ENCODE measurements at places on chromosomes 5 and 9. TPM values are rescaled to one million over a fixed set of nuclear protein-coding genes. Genes with fewer than 3 reads are reported as not detected.
A peak's percentile ranks its signal among the peaks of the same experiment; 100 is the strongest.

- DNase-seq = no peak
Observed at GRCh38 chr9:13189362-13189761, 90.1 kb downstream of the MPDZ start.

GRCh38 chr5:10546186-10546585 is 17.7 kb upstream of the ANKRD33B start:
- no peak for DNase-seq

GRCh38 chr5:72645064-72645846 is 138.0 kb upstream of the ZNF366 start:
- DNase-seq = no peak

DNA sequence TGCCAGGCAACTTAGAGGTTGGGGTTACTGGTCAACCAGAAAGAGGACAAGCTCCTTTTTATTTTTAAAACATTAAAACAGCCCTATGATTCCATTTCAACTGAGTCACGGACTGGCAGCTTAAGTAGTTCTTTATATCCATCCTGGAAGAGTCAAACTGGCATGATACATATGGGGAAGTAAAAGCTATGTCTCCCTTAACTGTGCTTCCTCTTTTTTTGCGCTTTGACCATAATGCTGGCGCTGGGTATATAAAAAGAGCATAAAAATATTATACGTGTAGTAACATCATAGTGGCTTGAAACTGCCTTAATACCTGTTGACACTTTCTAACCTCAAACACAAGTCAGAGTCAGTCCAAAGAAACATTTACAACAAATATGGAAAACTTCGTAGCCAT is 274.4 kb downstream of the CSNK1G3 start:
- no peak for DNase-seq

DNA sequence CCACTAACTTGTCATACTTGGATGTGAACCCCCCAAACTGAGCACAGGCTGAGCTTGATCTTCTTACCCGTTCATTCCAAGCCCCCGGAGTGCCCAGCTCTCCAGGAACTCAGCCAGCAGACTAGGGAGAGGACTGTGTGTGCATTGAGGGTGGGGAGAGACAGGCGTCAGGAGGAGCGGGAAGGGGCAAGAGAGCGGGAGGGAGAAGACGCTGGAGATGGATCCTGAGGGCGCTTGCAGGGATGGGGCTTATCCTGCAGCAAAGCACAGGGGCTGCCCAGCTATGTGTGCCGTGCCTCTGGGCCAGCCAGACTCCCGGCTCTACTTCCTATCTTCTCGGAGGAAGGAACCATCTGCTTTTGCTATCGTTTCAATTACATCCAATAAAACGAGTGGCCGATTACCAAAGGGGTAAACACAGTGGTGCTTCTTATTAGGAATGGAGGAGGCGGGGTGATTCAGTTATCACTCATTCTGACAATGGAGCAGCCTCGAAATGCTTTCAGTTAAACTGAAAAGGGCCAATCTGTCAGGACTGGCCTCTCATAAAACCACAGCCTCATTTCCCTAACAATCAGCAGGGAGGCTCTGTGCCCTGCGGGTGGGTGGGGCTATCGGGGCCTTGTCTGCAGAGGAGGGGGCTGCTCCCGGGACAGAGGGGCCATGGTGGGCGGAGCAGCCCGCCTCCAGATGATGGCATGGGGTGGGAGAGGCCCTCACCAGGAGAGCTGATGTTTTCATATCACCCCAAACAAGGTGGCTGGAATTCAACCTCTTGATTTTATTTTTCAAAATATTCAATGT is 168.2 kb downstream of the DAB2IP start:
- DNase-seq = peak; percentile 40

GRCh38 chr5:38585816-38586215 is 29.4 kb upstream of the LIFR start:
- no peak for DNase-seq

DNA sequence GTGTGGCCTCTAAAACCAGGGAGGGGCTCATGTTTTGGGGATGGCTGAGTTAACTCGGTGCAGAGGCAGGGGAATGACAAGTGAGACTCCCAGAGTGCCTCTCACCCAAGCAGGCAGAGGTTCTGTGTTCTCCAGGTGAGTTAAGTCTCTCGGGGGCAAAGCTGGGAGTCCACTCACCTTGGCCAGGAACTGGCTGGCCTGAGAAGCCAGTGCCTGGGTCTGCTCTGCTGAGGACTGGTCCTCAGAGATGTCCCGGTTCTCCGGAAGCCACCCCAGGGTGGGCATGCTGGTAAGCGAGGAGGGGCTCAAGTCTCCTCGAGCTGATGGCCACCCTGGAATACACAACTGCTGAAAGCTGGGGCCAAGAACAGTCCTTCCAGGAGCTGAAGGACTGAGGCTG is 20.4 kb downstream of the AKNA start:
- DNase-seq = no peak

- no peak for DNase-seq
Observed at GRCh38 chr5:55691265-55692105, 20.6 kb downstream of the SLC38A9 start.

- no peak for DNase-seq
Observed at GRCh38 chr5:163185315-163185714, 252.1 kb upstream of the CCNG1 start.

Gene ZFYVE16
- polyA plus RNA-seq = 15.6 TPM

Gene LOX
- 15.0 TPM for polyA plus RNA-seq

Gene ABCA1
- polyA plus RNA-seq = 14.2 TPM

Gene MEF2C
- 25.2 TPM for polyA plus RNA-seq

Gene MYOT
- polyA plus RNA-seq = 7.7 TPM

Gene CETN3
- 20.0 TPM for polyA plus RNA-seq

Gene PCA3
- 6.1 TPM for polyA plus RNA-seq

DNA sequence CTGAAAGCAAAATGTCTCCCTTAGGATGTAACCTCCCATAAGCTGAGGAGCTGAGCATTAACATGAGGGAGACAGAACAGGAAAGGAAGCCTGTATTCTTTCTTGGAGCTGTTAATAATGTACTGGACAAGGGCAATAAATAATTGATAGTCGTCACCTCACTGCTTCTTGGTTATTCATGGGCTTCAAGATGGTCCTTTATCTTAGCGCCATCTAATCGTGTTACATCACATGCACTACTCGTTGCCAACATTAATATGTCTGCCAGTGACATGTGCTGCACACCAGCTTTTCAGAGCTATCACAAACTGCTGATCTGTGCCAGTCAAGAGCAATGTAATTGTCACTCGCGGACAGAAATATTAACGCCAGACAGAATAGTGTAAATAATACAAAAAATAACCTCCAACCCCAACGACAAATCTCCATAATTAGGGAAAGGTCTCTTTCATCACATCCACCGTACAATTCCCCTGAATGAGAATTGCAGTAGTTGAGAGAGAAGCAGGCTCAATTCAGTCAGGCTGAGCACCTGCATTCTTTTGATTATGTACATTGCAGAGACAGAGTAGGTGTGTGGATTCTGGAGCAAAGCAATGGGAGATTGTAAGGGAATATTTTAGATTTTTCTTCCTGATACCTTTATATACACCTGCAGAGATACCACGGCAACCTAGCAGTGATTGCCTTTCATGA is 267.1 kb downstream of the SPATA31D1 start:
- DNase-seq = no peak

DNA sequence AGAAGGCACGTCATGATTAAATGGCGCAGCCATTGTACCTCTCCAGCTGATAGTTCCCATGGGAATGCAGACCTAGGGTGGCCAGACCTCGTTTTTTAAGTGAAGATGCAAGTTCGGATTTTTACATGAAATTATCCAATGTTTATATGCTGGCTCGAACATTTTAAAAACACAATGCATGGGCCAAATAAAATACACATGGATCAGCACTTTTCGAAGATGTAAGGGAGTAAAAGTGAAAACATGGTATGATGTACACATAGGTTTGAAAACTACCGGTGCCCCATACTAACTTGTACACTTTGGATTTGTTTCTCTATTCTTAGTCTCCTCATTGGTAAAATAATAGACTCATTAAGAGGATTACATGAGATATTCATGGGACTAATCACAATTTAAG is 412.5 kb upstream of the CCNG1 start:
- no peak for DNase-seq

Gene MYOZ3
- 1.5 TPM for polyA plus RNA-seq

GRCh38 chr9:100064872-100065581 is 33.8 kb downstream of the ERP44 start:
- no peak for DNase-seq

- DNase-seq = no peak
Observed at GRCh38 chr9:113584428-113585084, 121.0 kb downstream of the RGS3 start.

Gene HTR4
- 0.06 TPM for polyA plus RNA-seq

- DNase-seq = no peak
Observed at GRCh38 chr9:76394960-76395252, 680 bp upstream of the RFK start.

GRCh38 chr9:8361364-8361763 is 561.8 kb upstream of the DMAC1 start:
- DNase-seq = no peak

GRCh38 chr9:91192381-91193086 is 169.2 kb downstream of the AUH start:
- DNase-seq = no peak

GRCh38 chr9:76873056-76873792 is 32.7 kb downstream of the PRUNE2 start:
- no peak for DNase-seq

Gene PCDHB6
- polyA plus RNA-seq = 1.1 TPM

DNA sequence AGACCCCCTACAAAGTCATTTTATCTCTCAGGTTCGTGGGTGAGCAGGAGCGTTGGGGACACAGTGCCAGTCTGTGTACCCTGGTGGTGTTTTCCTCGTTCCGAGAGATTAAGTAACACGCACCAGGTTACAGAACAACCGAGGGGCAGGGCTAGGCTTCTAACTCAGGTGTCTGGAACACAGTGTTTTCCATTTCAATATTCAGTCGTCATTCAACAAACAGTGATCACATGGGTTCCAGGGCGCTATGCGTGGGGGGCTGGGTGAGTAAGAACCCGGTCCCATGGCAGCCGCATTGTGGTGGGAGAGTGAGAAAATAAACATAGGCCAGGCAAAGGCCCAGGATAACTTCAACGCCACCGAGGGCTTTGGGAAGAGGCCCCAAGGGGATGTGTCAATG is 55.9 kb upstream of the RNU6ATAC start:
- no peak for DNase-seq

Gene TSLP
- 2.8 TPM for polyA plus RNA-seq

GRCh38 chr9:130301483-130302286 is 36.1 kb downstream of the HMCN2 start:
- DNase-seq = no peak

DNA sequence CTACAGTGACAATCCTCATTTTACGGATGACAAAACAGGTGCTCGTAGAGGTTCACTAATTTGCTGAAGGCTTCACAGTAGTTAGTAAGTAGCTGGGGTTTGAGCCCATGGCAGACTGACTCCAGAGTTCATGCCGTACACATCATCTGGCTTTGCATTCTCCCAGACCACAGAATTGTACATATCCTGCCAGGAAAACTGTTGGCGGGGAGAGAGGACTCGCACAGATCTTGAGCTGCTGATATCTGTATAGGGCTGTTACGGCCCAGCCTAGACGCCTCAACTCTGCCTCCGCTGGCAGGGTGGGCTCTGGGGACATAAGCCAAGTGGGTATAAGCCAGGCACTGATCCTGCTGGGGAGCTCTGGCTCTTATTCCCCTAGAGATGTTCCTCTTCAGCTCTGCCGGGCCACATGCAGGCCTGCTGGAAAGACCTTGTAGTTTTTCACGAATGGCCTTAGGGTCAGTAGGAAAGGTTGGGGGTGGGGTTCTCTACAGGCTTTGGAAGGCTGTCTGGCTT is 16.3 kb downstream of the LARP1 start:
- no peak for DNase-seq

Gene BTNL8
- polyA plus RNA-seq = 0.10 TPM

Gene RBM27
- 9.0 TPM for polyA plus RNA-seq

Gene GARIN3
- polyA plus RNA-seq = not detected

Gene CDO1
- polyA plus RNA-seq = 18.2 TPM

DNA sequence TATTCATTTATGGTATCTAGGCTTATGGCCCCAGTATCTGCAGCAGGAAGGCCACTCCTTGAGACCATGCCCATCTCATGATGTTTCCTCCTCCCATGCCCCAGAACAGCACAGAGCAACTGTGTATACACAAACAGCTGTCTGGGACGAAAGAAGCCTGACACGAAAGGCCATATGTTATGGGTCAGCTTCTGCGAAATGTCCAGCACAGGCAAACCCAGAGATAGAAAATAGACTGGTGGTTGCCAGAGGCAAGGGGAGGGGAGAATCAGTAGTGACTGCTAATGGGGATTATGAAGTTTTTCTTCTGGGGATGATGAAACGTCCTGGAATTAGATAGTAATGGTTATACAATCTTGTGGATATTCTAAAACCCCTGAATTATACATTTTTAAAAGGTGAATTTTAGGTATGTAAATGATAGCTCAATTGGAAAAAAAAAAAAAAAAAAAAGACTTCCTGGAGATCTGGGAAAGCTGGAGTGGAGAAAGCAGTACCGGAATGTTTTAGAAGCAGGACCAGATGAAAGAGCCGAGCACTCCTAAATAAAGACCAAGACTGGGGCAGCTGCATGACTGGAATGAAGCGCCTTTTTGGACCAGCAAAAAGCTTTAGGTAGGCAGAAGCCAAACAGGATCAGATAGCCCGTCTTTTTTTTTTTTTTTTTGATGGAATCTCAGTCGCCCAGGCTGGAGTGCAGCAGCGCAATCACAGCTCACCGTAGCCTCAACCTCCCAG is 29.2 kb downstream of the PCDHGC5 start:
- no peak for DNase-seq

- no peak for DNase-seq
Observed at GRCh38 chr5:139650031-139650688, 2.0 kb downstream of the CXXC5 start.

Gene IL31RA
- polyA plus RNA-seq = not detected

- DNase-seq = no peak
Observed at GRCh38 chr5:143865426-143866025, 53.6 kb downstream of the HMHB1 start.

Gene TAS2R1
- not detected for polyA plus RNA-seq

DNA sequence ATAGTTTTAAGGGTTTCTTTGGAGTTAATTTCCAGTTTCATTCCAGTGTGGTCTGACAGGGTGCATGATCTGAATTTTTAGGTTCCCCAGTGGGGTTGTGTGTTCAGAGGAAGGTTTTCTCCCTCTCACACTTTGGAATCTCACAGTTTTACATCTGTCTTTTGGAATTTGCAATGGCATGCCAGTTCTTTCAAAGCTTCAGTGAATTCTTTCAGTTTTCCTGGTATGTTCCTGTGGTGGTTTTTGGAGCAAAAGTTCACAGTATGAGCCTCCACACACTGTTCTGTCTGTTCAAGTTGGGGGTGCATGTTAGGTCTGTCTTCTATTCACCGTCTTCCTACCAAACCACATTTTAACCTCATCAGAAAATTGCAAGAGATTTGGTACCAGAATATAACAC is 624.2 kb downstream of the KCTD16 start:
- no peak for DNase-seq

- DNase-seq = no peak
Observed at GRCh38 chr5:121027636-121028035, 563.5 kb downstream of the PRR16 start.

Gene SOHLH1
- not detected for polyA plus RNA-seq

GRCh38 chr5:78472469-78473106 is 112.2 kb downstream of the SCAMP1 start:
- no peak for DNase-seq

Gene IRX4
- polyA plus RNA-seq = not detected

All from urinary bladder (tissue), 4 donors.